ENCODE measurements at places on chromosomes 1 and 21.

- DNase-seq = no peak
These were observed 4.2 kb downstream of the RNPC3 start for GRCh38 chr1:103529746-103530145.

DNA sequence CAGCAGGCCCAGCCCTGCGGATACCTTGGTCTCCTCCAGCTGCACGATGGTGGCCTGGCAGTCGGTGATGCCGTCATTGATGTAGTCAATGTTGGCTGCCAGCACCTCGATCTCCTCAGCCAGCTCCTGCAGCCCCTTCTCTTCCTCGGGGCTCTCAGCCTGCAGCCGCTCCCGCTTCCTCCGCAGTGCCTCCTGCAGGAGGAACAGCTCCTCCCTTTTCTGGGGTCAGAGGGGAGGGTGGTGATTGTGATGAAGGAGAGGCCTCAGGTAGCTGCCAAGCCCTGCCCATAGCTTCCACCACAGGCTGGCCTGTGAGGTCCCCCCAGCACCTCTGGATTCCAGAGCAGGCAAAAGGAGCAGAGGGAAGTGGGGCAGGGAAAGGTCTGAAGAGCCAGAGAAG is 33.4 kb downstream of the KIF21B start:
- no peak for DNase-seq

GRCh38 chr1:234899041-234899729 is 229.5 kb downstream of the TOMM20 start:
- DNase-seq = no peak

DNA sequence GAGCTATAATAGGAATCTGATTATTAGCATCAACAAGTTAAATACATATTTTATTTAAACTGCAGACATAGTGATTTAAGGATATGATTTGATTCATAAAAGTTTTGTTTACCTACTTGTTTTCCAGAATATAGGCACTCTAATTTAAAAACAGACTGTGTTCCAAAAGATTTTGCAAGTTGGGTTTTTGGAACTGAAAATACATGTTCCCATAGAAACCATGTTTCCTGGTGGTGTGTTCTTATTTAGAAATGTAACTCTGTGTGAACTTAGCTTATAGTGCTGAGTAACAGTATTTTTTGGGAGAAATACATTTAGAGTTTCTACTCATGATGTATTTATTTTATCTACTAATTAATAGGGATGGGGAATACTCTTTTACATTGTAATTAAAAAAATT is 21.8 kb downstream of the USP25 start:
- DNase-seq = no peak

DNA sequence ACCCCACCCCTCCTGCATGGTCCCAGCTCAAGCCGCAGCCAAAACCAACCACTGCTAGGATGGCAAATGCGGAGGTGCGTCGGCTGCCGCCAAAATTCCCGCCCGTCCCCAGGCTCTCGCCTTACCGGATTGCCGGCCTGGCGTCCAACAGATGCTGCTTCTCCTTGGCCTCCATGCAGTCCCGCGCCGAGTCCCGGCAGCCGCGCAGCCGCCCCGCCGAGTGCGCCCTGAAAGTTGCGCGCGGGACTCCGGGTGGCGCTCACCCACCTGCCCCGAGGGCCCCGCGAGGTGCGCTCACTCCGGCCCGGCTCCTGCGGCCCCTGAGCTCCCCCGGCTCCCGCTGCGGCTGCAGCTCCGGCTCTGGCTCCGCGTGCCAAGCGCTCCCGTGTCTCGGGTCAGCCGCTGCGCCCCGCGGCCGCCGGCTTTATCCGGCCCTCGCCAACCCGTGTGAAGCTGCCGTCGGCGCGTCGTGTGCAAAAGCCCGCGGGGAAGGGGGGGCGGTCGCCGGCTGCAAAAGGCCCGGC is at the start of gene SLC30A2:
Gene SLC30A2 (minus strand): TSS at position 397 of the 524 bp plus-strand sequence. CDS start 222 bp downstream, at position 175.
- no peak for DNase-seq

DNA sequence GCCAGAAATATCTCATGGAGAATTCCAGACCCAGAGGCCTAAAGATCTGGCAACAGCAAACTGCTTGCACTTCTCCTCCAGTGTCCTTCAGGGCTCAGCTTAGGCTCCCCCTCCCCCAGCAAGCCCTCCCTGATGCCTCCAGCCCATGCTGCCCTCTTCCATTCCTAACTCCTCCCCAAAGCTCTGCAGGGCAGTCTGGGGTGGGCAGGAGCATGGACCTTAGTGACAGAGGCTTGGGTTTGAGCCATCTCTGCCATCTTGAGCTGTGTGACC is 436.8 kb downstream of the PTPRU start:
- DNase-seq = no peak

DNA sequence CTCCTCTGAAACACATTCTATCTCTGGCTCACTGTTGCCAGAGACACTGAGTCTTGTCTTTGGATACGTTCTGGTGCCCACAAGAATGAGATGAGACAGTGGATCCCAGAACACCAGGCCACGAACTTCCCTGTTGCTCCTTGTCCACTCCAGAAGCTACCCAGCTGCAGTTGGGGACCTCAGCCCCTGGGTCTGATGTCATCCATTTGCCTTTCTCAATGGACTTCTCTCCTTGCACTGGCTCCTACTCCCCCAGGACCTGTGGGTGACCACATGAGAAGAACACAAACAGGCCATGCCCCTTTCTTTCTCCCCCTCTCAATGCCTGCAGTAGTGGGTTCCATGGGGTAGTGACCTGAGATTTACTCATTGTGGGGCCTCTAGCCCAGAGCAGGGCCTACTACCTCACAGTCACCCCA is 5.9 kb downstream of the NBPF1 start:
- DNase-seq = no peak

- no peak for DNase-seq
These were observed 500.6 kb downstream of the DISC1 start for GRCh38 chr1:232127190-232127589.

DNA sequence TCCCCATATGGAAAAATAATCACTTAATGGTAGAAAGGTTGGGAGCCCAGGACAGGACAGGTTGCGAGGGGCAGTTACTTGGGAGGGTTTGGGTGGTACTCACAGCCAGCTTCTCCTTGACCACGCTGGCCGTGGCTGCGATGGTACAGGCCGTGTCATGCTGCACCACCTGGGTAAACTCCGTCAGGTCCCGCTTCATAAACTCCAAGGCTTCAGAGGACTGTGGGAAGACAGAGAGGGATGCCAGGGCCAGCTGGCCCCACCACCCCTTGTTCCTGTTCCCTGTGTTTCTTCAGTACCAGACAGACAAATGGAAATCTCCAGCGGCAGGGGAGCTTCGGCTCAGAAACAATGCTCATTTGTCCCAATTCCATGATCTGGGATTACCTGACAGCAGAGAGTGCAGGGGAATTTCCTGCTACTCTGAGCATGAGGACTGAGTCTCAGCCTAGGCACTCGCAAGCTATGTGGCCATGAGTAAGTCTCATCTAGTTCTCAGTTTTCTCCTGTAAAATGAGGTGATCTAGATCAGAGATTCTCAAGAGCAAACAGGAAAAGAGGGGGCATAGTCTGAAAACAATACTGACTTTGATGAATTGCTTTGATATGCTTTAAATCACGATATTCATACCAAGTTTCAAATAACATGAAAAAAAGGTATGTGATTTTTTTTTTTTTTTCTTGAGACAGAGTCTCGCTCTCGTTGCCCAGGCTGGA is 7.4 kb downstream of the BSDC1 start:
- no peak for DNase-seq

DNA sequence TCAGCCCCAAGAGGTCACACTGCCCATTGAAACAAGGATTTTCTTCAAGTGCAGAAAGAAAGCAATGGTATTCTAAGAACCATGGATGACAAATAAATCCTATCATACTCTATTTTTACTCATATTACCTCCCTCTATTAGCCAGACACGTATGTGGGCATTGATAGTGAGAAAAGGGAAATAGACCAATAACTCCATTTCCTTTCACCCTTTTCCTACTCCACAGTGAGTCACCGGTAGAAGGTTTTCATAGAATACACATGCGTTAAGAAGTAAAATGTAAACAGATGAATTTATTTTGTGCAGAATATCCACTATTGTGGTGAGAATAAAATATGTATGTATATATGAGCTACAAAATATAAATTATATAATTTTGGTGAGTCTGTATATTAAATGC is 568.9 kb upstream of the ADGRL4 start:
- no peak for DNase-seq

- no peak for DNase-seq
These were observed 42.6 kb upstream of the ATP2B4 start for GRCh38 chr1:203584035-203584434.

- DNase-seq = no peak
These were observed 13.9 kb upstream of the PDIK1L start for GRCh38 chr1:26097696-26098095.

- DNase-seq = no peak
These were observed 7.2 kb upstream of the CCN1 start for GRCh38 chr1:85573322-85573721.

DNA sequence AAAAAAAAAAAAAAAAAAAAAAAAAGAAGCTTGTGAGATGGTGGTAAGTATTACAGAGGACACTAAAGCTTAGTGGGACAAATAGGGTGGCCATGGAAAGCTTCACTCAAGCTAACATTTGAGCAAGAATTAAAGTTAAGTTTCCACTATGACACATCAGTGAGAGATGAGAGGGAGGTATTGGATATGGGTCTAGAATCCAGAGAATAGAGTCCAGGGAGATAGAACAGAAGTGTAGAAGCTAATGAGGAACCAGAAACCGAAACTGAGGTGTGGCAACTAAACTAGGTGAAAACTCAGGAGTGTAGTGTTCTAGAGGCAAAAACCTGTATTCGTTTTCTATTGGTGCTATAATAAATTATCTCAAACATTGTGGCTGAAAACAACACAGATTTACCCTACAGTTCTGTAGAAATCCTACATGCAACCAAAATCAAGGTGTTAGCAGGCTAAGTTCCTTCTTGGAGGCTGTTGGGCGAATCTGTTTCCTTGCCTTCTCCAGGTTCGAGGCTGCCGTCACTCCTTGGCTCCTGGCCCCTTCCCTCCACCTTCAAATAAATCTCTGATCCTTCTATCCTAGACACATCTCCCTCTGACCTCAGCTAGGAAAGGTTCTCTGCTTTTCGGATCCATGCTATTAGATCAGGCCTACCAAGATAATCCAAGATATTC is 36.2 kb downstream of the PTP4A2 start:
- no peak for DNase-seq

- no peak for DNase-seq
These were observed 64.4 kb upstream of the PTGFR start for GRCh38 chr1:78426408-78426807.

- DNase-seq = no peak
These were observed 7.4 kb downstream of the HDAC1 start for GRCh38 chr1:32299327-32299726.

DNA sequence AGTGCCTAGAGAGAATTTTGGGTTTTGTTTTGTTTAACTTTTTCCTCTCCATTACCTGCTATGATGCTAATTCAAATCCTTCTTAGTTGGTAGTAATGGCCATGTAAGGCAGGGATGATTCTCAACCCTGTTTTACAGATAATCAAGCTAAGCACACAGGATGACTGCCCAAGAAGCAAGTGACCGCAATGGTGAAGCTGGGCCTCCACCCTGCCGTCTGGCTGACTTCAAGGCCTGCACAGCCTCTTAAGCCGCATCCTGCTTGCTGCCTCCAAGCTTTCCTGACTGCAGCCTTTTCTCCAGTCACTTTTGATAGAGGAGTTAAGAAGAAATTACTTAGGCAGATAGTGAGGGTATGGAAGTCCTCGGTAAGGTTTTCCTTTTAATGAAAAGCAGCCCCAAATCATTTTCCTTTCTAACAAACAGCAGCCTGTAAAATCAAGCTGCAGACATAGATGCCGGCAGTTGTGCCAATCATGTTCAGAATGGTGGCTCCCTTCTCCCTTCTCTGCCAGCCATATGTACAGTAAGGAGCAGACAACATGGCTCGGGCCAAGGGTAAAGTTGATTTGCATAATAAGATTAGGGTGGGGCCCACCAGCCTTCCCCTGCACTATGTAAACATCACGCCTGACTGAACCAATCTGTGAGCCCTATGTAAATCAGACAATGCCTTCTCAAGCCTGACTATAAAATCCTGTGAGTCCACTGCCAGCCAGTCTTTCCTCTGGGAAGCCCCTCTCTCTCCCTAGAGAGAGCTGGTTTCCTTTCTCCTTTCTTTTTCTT is 8.8 kb upstream of the CTBS start:
- no peak for DNase-seq

GRCh38 chr1:118949315-118949714 is 38.8 kb downstream of the TBX15 start:
- no peak for DNase-seq

GRCh38 chr1:14945132-14946010 is 208.2 kb upstream of the TMEM51 start:
- DNase-seq = peak; percentile 78

GRCh38 chr1:230165536-230165935 is 98.5 kb downstream of the GALNT2 start:
- no peak for DNase-seq

- no peak for DNase-seq
These were observed 38.6 kb downstream of the PKP1 start for GRCh38 chr1:201321826-201322390.

DNA sequence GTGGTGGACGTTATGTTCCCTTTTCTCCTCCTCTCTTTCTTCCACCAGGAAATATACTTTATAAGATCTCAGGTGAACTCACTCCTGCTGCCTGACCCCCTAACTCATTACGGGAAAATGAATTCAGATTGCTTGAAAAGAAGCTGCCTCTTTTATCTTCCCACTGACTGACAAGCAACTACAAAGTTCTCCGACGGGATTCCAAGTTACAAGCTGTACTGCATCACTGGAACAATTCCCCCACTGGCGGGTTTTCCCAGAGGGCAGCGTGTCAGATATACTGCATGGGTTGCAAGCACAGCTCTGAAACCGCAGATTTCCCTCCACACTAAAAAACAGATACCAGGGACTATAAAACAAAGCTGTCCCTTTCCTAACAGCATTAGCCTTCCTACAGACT is 390.6 kb downstream of the KCTD3 start:
- no peak for DNase-seq

DNA sequence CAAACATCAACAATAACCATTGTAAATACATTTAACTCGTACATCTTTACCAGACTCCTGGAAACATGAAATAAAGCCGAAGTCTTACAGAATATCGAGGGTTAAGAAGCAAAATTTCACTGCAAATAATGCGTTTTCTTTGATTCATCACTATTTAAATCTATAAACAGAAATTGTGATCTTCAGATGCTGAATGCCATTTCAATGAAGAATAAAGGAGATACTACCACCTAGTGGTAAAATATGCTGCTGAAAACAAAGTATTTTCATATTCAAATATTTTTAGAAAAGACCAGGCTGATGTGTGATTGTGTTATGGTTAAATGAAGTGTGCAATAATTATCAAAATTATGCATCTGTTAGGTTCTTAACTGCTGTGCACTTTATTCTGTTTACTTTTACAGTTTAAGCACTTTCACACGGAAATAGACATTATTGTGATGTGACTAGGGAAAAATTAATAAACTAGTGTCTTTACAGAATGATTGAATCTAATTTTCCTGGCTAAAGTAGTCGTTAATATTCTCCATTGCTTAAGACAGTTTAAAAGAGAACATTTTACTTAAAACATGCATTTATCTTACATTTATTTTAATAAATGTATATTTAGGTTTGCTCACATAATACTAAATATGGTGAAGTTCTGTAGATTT is 1093.1 kb downstream of the MRPL39 start:
- no peak for DNase-seq
